ENCODE measurements at places on chromosomes 3 and 15.

DNA sequence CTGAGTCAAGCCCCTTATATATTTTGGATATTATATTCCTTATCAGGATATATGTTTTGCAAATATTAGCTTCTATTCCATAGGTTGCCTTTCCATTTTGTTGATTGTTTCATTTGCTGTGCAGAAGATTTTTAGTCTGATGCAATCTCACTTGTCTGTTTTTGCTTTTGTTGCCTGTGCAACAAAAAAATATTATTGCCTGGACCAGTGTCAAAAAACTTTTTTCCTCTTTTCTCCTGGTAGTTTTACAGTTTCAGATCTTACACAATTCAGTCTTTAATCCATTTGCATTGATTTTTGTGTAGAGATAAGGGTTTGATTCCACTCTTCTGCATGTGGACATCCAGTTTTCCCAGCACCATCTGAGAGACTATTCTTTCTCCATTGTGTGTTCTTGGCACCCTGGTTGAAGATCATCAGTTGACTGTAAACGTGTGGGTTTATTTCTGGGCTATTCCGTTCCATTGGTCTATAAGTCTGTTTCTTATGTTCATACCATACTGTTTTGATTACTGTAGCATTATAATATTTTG, 228.9 kb upstream of the NR2E3 start:
- no peak for DNase-seq

- no peak for DNase-seq
Observed at GRCh38 chr15:24878153-24878552, 76.6 kb upstream of the SNRPN start.

GRCh38 chr15:94004697-94005096, 226.7 kb upstream of the MCTP2 start:
- no peak for DNase-seq

- no peak for DNase-seq
Observed at GRCh38 chr3:111193472-111193871, 121.9 kb downstream of the NECTIN3 start.

GRCh38 chr15:63348392-63348791, 33.3 kb downstream of the CA12 start:
- DNase-seq, result no peak

DNA sequence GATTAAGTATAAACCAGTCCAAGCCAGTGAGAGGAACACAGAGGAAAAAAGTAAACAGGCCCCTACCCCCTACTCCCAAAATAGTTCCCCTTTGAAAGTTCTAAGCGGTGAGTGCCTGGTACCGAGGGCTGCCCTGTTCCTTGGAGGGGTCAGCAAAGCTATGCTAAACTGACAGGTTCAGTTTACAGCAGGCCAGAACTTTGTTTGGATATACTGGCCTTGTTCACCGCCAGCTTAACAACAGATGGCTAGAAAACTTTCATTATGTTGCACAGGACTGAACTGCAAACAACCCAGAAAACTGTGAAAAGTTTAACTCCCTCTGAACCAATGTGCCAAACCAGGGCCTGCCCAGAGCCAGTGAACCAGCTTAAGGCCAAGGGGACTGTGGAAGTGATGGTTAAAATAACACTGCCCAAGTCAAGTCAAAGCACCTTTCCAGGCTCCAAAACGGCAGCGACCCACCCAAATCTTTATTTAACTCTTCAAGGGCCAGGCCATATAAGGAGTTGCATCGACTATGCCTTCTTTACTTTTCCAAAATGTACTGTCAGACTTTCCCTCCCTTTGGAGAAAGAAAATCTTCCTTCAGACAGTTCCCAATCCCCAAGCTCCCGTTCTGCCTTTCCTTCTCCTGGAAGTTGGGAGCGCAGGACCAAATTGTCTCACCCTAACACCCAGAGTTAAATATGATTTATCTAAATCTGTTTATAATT, 448.0 kb downstream of the FOXP1 start:
- no peak for DNase-seq

GRCh38 chr3:73403444-73403843, 221.3 kb downstream of the PDZRN3 start:
- no peak for DNase-seq

DNA sequence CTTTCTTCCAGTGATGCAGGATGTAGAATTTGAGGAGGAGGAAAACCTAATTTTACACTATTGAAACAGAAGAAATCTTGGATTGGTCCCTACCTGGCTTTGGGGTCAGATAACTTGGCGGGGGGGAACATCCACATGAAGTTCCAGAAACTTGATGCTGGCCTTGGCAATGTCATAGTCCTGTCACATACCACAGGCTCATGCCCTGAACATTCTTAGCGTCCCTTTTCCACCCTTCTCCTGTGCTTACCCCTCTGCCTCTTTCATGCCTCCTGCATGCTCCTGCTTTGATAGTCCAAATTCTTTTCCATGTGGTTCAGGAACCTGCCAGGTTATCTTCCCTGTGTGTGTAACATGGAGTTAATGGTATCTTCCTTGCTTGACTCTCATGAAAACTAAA, 110.6 kb downstream of the UNC13C start:
- no peak for DNase-seq

DNA sequence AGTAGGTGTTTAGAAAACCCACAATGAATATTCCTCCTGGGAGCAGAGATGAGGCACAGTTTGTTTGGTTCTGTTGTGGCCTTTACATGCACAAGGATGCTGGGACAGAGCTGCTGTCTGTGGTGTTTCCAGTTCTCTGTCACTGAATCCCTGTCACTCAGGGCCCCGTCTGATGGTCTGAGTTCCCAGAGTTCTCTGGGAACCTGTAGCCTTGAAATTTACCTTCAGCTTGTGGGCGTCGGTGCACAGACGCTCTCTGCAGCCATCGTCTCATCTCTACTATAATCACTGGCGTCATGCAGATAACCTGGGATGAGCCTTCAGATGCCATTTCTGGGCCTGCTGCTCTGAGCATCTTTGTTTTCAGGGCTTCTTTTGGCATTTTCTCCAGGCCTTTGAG, 81.9 kb downstream of the LRRK1 start:
- DNase-seq, result no peak

GRCh38 chr3:126677862-126678503, 23.1 kb upstream of the TXNRD3 start:
- DNase-seq, result no peak

DNA sequence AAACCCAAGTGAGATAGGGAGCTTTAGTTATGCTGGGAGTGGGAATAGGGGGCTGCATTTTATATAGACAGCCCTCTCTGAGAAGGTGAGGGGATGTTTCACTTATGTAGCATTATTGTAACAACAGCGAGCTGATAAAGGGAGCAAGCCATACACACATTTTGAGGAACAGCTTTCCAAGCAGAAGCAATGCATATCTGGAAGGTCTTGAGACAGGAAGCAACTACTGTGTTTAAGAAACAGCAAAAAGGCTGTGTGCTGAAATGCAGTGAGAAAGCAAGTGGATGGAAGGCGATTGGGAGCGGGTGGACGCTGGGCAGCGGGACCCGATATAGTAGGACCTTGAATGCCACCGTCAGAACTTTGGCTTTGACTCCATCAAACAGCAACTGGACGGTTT, 155.9 kb upstream of the TBL1XR1 start:
- DNase-seq, result no peak

- no peak for DNase-seq
Observed at GRCh38 chr3:114108137-114108536, 51.6 kb downstream of the QTRT2 start.

DNA sequence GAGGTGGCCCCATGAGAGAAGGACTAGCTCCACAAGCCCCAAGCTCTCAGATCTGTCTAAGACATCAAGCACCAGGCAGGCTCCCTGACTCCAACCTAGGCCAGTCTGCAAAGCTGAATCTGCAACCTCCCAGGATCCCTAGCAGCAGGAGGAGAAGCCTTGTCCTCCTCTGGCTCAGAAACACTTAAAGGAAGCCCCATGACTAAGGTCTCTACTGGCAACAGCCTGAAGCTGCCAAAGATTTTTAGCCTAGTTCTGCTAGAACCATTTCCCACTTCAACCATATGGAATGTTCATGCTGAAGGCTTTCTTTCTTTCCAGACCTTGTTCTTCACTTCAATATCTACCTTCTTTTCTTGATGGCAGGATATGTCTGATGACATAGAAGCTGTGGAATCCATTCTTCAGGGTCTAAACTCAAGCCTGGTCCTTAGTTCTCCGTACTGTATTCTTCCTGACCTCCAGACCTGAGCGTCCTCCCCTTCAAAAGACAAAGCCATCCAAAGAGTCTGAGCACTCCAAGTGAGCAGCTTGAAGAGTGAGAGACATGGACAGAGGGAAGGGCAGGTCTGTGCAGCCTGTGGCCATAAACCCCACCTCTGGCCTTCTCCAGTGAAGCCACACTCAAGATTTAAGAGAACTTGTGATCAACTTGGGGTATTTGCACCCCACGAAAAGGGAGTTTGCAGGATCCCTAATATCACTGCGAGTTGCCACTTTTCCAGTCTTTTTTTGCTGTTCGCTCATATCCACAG, 23.1 kb downstream of the SST start:
- DNase-seq, result no peak

DNA sequence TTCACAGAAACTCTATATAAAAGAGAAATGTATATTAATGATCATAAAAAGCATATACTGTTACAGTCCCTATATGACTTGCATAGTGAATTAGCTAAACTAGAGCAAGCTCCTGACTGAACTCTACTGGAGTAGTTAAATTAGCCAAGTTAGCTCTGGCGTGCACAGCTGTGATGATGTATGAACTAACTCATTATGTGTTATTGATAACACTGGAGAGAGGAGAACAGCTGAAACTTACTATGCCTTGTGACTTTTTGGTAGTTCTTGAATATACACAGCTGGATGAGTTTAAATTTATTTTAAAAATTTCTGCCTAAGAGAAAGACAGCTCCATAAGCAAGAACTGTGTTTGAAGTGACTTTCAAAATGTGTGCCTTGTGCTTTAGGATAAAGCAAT, 8.1 kb downstream of the TIPARP start:
- no peak for DNase-seq

GRCh38 chr3:106401666-106402490, 533.1 kb upstream of the CBLB start:
- no peak for DNase-seq

- DNase-seq, result no peak
Observed at GRCh38 chr15:89893027-89893426, 767 bp downstream of the AP3S2 start.

- DNase-seq, result no peak
Observed at GRCh38 chr15:47362118-47362905, 355.0 kb upstream of the SEMA6D start.

DNA sequence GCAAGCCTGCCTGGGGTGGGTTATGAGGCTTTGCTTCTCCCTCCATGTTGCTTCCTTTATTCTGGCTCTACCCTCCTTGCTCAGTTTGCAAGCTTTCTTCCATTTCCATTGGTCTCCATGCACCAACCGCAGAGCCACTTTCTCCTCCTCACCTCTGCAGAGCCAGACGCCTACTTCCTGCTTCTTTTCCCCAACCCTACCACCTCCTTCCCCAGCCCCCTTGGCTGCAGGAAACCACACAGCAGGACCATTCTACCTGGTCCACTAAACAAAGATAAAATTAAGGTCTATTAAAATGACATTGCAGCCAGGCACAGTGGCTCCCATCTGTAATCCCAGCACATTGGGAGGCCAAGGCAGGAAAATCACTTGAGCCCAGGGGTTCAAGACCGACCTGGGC, 10.0 kb upstream of the CAV3 start:
- DNase-seq, result no peak

DNA sequence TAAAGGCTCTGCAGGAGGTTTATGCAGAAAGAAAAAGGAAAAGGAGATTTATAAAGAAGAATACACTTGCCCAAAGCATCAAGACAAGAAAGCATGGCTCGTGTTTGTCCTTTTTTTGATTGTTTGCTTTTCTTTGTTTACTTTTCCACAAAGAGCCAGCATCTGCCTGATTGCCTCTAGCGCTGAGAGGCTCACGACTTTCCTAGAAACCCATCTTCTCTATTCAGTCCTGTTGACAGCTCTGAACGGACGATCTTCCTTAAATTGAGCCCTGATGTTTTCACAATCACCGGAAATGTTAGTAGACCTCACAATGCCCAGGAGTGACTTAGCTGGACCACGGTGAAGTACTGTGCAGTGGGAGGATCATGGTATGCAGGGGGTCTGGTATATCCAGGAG, 12.4 kb downstream of the GP5 start:
- DNase-seq, result no peak

DNA sequence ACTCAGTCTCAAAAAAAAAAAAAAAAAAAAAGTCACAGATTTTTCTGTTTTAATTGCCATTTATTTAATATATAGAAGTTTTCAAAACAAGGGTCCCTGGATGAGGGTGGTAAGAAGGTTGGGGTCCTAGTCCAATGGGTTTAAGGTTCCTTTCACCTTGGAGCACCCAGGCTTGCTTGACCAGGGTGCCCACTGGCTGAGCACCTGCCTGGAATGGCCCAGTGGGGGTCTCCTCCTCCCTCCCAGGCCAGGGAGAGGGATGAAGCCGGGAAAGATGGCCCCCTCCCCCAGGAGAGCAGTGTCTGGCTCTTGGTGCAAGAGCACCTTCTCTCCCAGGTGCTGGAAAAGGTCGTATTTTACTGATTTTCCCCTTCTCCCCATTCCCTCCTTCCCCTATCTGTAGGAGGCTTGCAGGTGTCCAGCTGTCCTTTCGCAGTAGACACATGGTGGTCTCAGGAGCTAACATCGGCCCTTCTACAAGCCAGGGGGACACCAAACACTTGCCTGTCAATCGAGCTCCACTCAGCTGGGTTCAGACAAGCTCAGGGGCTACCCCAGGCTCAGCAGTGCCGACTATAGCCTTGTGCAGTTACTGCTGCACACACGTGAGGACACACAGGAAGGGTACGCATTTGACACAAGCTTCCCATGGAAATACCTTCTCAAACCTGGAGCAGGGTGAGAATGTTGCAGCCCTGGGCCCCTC, 112.3 kb upstream of the KLF13 start:
- no peak for DNase-seq

GRCh38 chr3:11635680-11636393, 7.9 kb downstream of the VGLL4 start:
- no peak for DNase-seq

DNA sequence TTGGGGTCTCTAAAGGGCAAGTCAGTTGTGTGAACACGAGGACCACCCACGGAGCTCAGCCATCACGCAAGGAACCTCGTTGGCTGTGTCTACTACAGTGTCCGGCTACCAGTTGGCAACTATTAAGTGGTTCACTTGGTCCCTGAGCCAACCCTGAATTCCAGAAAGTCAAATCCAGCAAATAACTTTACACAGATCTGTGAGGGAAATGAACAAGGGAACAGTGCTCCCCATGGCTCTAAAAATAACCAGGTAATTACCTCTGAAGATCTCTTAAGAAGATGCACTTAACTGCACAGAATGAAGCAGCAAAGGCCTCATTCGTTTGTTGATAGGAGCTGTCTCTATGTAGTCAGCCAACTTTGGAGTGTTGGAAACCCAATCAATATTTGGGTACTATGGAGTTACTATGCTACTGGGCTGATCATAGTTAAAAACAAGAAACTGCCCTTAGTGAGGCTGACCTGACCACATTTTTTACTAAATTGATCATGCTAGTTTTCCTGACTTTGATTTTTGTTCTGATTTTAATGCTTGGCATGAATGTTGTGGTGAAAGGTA, 219.1 kb upstream of the LRIG1 start:
- no peak for DNase-seq

DNA sequence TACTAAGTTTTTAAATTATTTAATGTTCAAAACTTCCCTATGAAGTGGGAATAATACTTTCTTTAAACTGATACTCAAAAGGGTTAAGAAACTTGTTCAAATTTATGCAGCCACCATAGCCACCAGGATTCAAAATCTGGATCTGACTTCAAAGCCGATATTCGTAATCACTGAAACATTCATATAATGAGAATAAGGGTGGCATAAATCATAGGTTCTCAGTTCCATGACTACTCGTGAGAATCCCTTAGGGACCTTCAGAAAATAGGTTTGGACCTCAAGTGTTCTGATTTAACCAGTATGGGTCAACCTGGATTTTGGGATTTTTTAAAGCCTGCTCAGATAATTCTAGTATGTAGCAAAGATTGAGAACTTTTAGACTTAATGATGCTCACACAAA, 160.6 kb downstream of the RBMS3 start:
- no peak for DNase-seq

All from stimulated activated CD4-positive, alpha-beta T cell treated with anti-CD3 and anti-CD28 coated beads, Interleukin-15, amount 100 ng/mL, for 48 hours (primary cell).